Fibroblast of lung (primary cell): ENCODE measurements at places on chromosomes 7 and 10. TPM values are rescaled to one million over a fixed set of nuclear protein-coding genes. Genes with fewer than 3 reads are reported as not detected.
A peak's percentile ranks its signal among the peaks of the same experiment; 100 is the strongest.

The AGR3 gene
- not detected in 2 replicates for total RNA-seq

DNA sequence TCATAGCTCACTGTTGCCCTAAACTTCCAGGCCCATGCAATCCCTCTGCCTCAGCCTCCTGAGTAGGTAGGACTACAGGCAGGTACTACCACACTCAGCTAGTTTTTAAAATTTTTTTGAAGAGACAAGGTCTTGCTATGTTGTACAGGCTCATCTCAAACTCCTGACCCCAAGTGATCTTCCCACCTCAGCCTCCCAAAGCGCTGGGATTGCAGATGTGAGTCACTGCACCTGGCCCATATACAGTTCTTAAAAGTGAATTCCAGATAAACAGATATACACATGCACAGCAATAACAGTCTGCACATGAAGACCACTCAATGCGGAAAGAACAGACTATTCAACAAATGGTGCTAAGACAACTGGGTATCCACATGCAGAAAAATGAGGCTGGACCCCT is 67.8 kb downstream of the SRPK2 start:
- no peak for DNase-seq

The TDRD1 gene
- 0.26 TPM in 1 of 2 replicates, not detected in the other for total RNA-seq

DNA sequence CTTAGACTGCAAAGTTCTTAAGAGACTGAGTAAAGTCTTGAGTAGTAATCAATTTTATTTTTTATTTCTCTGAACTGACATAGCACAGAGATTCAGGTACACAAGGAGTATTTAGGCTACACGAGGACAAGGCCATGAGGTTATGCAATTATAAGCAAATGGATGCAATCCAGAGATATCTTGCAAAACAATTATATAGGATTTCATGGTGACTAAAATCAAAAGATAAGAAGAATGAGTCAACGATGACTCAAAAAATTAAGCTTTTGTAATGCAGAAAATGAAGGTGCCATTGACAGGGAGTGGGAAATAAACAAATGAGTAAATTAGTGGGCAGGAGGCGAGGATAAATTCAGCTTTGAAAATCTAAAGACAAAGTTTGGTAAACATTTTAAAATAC is 66.7 kb upstream of the MYO3A start:
- DNase-seq = no peak

- DNase-seq = no peak
Measured at GRCh38 chr10:132232023-132232951, 45.5 kb downstream of the DPYSL4 start.

The ADAM12 gene
- total RNA-seq = 21.0 and 33.9 TPM in 2 replicates

DNA sequence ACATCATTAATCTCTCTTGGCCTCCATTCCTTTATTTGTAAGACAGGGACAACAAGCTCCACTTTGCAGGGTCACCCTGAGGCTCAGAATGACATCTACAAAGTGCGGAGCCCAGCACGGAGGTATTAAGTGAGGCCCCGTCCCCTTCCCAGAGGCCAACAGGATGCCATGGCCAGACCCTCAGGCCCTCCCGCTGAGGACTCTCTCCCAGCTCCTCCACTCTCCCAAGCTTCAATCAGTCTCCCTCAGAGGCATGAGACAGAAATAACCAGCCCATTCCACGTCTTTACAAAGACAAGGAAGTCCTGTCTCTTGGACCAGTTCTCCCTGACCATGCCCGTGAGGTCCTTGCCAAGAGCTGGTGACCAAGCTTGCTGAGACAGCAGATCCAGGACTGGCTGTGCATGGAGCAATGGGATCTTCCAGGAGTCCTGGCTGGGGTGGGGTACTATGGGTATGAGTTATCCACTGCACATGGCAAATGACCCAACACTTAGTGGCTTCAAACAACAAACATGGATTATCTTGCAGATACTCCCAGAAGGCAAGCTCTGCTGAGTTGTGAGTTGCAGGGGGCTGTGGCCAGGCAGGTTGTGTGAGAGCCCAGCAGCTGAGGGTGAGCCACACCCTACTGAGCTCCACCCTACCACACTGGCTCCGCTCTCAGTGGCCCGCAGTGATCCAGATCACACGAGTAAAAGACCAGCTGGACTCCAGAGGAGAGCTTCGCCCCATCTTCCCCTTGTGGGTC is 4.3 kb upstream of the PPIF start:
- DNase-seq = peak; percentile 14
